ENCODE measurements at places on chromosomes 13 and 19. TPM values are rescaled to one million over a fixed set of nuclear protein-coding genes. Genes with fewer than 3 reads are reported as not detected.

The PSPC1 gene
- 71.1 TPM for total RNA-seq

The TNFSF11 gene
- total RNA-seq = 0.37 TPM

The APOC4 gene
- not detected for total RNA-seq

The C19orf73 gene
- 1.1 TPM for total RNA-seq

The ADAMTSL5 gene
- 2.0 TPM for total RNA-seq

The PRKD2 gene
- total RNA-seq = 129 TPM

The PSG11 gene
- not detected for total RNA-seq

The LGALS14 gene
- total RNA-seq = 3.3 TPM

The PPP1R13L gene
- total RNA-seq = 10.9 TPM

The ZNF225 gene
- 0.96 TPM for total RNA-seq

The LILRA5 gene
- total RNA-seq = not detected

The ZNF556 gene
- 0.30 TPM for total RNA-seq

All from activated naive CD4-positive, alpha-beta T cell treated with anti-CD3 and anti-CD28 coated beads, Interleukin-2, amount 50 U/mL, for 72 hours (primary cell).